ENCODE measurements at places on chromosomes 16 and 17.
A peak's percentile ranks its signal among the peaks of the same experiment; 100 is the strongest.

DNA sequence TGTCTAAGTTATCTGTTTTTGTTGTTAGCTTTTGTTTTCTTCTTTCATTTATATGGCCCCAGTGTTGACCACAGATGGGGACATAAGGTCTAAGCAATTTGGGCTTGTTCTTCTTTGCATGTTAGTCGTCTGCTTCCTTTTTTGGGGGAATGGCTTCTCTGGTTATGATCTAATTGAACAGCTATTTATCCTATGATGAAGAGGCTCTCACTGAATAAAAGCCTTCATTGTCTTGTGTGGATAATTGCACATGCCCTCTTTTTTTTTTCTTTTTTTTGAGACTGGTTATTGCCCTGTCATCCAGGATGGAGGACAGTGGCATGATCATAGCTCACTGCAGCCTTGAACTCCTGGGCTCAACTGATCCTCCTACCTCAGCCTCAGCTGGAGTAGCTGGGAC, 13.7 kb downstream of the SMARCE1 start:
- no peak for DNase-seq

GRCh38 chr16:3295209-3295608, 10.0 kb downstream of the TIGD7 start:
- no peak for DNase-seq

GRCh38 chr16:84547546-84548061, 43.1 kb upstream of the MEAK7 start:
- DNase-seq = no peak

DNA sequence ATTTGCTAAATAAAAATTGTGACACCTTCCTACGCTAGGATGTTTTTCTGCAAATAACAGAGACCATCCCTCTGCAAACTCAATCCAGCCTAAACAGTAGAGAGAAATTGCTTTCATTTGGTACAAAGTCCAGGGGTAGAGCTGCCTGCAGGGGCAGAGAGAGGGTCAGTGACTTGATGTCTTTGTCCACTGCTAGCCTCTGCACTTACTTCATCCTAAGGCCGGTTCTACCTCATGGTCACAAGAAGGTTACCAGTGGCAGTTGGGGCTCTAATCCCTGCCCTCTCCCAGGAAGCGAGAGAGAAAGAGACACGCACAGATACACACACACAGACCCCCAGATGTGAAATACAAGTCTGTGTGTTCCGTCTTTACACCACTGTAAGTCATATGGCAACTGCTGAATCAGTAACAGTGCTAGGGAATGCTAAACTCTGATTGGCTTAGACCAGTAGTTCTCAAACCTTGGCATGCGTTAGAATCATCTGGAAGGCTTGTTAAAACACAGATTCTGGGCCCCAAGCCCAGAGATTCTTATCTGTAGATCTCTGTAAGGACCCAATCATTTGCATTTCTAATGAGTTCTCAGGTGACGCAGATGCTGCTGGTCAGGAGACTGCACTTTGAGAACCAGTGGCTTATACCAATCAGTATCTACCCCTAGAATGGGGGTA, 13.1 kb upstream of the LPCAT2 start:
- no peak for DNase-seq

- peak; percentile 94 for DNase-seq
Measured at GRCh38 chr17:77881545-77881944, 77.0 kb upstream of the TNRC6C start.

DNA sequence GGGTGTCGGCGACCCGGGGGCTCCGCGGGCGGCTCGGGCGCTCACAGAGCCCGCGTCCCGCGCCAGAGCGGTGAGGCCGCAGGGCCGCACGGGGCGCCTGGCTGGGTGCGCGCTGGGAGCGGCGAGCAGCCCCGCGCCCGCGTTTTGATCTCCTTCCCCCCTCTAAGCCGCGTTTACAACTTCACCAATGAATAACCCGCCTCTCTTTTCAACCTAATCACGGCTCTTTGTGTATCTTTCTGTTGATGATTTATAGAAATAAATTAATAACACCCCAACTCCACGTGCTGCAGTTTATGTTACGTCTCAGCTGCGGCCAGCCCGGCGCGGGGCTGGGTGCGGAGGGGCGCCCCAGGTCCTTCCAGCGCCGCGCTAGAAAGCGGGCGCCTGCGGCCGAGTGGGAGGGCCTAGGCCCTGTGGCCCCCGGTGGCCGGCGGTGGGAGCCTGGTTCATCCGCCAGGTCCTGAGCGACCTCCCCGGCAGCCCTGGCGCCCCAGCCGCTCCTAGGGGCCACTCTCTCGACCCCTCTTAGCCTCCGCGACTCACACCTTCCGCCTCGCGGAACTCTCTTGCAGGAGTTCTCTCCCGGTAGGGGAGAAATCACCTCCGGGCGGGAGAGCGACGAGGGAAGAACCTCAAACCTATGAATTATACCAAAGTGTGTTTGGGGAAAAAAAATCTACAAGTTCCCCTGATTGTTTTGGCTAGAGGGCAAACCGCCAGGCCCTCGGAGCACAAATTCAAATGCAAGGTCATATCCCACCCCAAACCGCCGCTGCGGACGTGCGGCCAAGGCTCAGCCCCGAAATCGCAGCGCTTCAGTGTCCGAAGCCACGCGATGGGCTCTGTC, 1.9 kb downstream of the HNF1B start:
- no peak for DNase-seq

- DNase-seq = no peak
Measured at GRCh38 chr17:77436481-77436880, 295.7 kb downstream of the SEC14L1 start.

- DNase-seq = no peak
Measured at GRCh38 chr16:9177861-9178260, 86.4 kb downstream of the HAPSTR1 start.

DNA sequence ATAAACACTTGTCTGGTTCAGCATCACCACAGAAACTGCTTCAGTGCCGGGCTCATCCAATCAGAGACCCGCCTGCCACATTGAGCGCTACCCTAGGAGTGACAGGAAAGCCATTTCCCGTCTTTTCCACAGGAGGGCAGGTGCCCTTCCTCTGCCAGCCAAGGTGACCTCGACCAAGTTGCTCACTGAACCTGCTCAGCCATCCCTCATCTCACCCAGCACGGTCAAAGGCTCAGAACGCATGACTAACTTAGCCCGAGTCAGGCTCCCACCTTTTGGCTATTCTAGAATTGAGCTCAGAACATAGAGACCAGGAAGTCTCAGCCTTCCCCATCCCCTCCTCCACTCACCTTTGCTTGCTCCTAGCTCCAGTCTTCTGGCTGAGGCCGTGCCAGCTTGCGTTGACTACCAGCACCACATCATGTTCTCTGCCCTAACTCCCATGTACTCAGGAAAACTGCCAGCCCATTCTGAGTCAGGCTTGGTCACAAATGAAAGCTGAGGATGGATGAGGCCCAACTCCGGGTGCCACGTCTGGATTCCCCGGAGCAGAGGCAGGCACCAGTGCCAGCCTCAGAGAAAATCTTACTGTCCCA, 15.6 kb downstream of the MRPS23 start:
- DNase-seq = no peak

DNA sequence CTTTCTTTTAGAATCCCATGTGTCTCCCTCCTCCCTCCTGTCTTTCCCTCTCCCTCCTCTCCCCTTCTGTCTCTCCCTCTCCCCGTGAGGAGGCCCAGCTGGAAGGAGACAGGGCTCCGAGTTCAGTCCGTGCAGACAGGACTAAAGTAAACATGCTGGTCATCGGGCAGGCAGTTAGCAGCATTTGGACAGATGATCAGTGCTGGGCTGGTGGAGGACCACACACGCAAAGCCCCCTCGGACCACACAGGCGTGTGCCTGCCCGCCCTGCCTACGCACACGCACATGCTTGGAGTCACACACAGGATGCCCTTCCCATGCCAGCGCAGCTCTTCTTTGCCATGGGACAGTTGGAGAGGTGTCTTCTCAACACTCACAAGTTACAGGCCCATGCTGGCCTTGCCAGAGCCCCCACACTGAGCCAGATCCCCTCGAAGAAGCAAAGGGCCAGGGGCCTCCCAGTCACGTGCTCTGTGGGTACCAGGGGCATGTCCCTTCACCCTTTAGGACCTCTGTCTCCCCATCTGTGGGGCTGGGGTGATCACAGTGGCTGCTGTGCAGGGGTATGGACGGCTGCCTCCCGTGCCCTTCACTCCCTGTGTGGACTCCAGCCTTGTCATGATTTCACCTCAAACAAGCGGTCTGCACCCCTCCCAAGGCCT, 215.7 kb upstream of the FOXF1 start:
- no peak for DNase-seq

Data from hematopoietic multipotent progenitor cell treated with erythropoietin and hydrocortisone succinate and interleukin-3 and kit ligand, for 6 days (in vitro differentiated cells).